ENCODE measurements at places on chromosomes 2 and 18. TPM values are rescaled to one million over a fixed set of nuclear protein-coding genes. Genes with fewer than 3 reads are reported as not detected.

Gene VSNL1
- not detected for total RNA-seq

Gene PLB1
- total RNA-seq = 19.2 TPM

Gene NMS
- not detected for total RNA-seq

Gene ATG9A
- total RNA-seq = 60.4 TPM

Gene LTBP1
- 584 TPM for total RNA-seq

DNA sequence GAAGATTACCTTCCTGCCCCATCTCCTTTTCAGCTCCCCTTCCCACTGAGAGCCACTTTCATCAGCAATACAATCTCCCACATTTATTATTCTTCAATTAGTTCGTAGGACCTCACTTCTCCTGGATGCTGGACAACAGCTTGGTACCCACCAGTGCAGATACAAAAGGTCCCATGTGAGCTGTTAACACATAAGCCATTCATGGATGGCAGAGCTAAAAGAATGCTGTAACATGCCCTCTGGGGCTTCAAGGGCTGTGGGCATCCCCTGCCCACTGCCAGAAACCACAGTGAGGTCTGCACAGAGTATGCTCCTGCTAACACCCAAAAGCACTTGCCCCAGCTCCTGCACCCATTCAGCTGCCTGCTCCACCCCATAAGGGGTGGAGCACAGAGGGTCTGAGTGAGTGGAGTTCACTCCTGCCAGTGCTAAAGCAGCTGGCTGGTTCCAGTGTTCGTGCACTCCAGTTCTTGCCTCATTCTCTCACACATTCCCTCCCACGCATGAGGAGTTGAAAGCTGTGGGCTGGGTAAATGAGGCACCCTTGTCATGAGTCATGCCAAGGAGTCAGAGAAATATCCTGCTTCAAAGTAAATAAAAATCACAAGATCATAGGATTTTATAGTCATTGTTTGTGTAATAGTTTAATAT is 305.9 kb upstream of the TMEFF2 start:
- no peaks in the 10 kb centered on the region for H3K36me3 ChIP-seq
- no peak for DNase-seq
- no peaks in the 10 kb centered on the region for H3K27me3 ChIP-seq

GRCh38 chr18:79563949-79564348 is 115.7 kb upstream of the CTDP1 start:
- no peaks in the 10 kb centered on the region for H3K36me3 ChIP-seq
- H3K4me3 ChIP-seq = no peak overlapping the region
- H3K27ac ChIP-seq = no peak overlapping the region
- no peak for DNase-seq
- H3K27me3 ChIP-seq = no peaks in the 10 kb centered on the region

DNA sequence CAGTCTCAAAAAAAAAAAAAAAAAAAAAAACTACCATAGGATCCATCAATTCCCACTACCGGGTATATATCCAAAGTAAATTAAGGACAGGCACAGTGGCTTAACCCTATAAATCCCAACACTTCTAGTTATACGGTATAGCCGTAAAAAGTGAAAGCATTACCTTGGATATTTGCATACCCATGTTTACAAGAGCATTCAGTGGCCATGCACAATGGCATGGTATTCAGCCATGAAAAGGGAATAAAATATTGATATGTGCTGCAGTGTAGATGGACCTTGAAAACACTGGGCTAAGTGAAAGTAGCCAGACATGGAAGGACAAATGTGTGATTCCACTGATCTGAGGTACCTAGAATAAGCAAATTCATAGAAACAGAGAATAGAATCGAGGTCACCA is 111.8 kb upstream of the CAB39 start:
- DNase-seq = no peak
- no peaks in the 10 kb centered on the region for H3K36me3 ChIP-seq
- no peaks in the 10 kb centered on the region for H3K27me3 ChIP-seq
- no peak overlapping the region for H3K4me3 ChIP-seq
- no peak overlapping the region for H3K27ac ChIP-seq
- no peaks in the 10 kb centered on the region for H3K4me1 ChIP-seq

DNA sequence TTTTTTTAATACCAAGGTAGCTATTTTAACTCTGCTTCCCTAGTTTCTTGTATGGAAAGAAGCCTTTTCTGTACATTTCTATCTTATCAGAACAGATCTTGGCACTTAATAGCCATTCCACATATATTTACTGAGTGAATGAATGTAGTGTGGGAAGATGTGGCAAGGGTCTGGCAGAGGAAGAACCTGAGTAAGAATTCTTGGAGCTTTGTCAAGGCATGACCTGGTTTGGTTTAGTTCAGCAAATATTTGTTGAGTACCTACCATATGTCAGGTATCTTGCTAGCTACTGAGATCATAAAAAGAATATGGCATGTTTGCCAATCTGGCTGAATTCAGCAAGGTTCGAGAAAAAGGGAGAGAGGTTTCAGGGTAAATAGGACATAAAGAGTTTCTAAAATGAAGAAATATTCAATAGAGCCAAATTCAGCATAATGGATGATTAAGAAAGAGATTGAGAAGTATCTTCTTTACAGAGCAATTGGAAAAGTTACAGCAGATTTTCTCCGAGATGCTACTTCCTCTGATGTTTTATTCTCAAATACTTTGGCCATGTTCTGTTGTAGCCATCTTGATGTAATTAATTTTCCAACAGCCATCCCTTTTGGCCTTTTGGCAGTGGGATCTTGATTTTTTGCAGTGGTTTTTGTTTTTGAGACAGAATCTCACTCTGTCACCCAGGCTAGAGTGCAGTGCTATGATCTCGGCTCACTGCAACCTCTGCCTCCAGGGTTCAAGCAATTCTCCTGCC is 21.7 kb upstream of the MEP1B start:
- no peak overlapping the region for H3K27ac ChIP-seq
- H3K27me3 ChIP-seq = no peaks in the 10 kb centered on the region
- DNase-seq = no peak
- H3K4me1 ChIP-seq = no peaks in the 10 kb centered on the region

DNA sequence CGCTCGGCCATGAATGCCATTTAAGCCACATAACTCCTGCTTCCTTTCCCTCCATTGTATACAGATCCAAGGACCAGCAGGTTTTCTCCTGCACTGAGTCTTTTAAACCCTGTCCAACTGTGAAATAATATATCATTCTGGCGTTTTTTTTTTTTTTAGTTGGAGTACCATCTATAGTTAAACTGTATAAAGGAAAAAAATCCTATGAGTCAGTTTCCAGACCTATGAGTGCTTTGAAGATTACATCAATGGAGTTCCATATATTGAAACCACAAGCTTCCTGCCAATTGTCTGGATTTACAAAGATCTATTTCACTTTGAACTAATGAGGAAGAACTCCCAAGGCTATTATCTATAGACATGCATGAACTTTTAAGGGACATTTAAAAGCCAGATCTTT is 2.4 kb upstream of the MALT1 start:
- DNase-seq = no peak
- no peak overlapping the region for H3K4me3 ChIP-seq
- no peaks in the 10 kb centered on the region for H3K27me3 ChIP-seq
- H3K27ac ChIP-seq = no peak overlapping the region

- H3K4me1 ChIP-seq = no peaks in the 10 kb centered on the region
- H3K27me3 ChIP-seq = no peaks in the 10 kb centered on the region
- H3K36me3 ChIP-seq = no peaks in the 10 kb centered on the region
- no peak overlapping the region for H3K27ac ChIP-seq
- DNase-seq = no peak
- H3K4me3 ChIP-seq = no peak overlapping the region
Observed at GRCh38 chr2:229660951-229661350, 53.4 kb downstream of the DNER start.

DNA sequence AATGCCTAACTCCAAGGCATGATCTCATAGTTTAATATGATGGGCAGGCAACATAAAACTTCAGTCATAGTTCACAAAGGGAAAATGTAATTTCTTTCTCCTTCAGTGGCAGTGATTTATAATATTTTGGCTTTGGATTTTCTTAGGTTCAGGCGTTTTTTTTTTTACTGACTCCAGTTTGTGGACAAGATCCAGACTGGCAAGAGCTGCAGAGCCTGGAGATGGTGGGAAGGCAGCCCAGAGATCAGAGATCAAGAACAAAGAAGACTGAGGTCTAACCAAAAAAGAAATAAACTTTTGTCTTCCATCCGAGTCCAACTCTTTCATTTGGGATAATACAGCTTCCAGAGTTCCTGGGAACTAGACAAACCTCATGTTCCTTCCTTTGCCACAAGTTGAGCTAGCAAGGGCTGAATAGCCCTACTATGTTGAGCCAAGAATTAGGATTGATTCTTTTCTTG is 215.3 kb upstream of the SETBP1 start:
- H3K27me3 ChIP-seq = no peaks in the 10 kb centered on the region
- H3K27ac ChIP-seq = no peak overlapping the region
- no peak for DNase-seq
- H3K4me1 ChIP-seq = peaks cover 10% of the 10 kb centered on the region
- H3K36me3 ChIP-seq = no peaks in the 10 kb centered on the region

- no peak overlapping the region for H3K27ac ChIP-seq
- no peaks in the 10 kb centered on the region for H3K27me3 ChIP-seq
- no peak for DNase-seq
- no peaks in the 10 kb centered on the region for H3K36me3 ChIP-seq
- no peaks in the 10 kb centered on the region for H3K4me1 ChIP-seq
Observed at GRCh38 chr2:9993488-9994165, 42.1 kb downstream of the GRHL1 start.

DNA sequence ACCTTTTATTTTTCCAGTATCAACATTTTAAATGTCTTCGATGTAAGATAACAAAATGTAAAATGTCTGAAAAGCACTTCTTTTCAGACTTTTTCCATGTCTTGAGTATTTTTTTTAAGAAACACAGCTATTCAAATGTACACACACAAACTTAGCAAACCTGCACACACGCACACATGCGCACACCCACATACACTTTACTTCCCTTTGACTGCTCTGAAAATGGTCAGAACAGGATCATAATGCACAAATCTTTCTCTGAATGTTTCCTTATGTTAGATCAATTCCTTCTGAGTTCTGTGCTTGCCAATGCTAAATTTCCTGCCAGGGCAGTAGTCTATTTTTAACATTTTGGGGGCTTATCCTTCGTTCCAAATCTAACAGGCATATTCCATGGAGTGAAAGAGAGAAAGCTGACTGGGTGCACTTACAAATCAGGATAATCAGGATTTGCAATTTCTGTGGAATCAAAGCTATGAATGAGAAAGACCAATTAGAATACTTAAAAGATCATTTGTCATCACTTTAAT is 136.3 kb downstream of the ZEB2 start:
- H3K27ac ChIP-seq = peak overlapping the region; percentile 3
- no peaks in the 10 kb centered on the region for H3K36me3 ChIP-seq
- peaks cover 42% of the 10 kb centered on the region for H3K4me1 ChIP-seq
- no peak overlapping the region for H3K4me3 ChIP-seq

GRCh38 chr2:65064728-65065552 is 8.7 kb downstream of the CEP68 start:
- H3K4me1 ChIP-seq = peaks cover 40% of the 10 kb centered on the region
- peak; percentile 64 for DNase-seq
- H3K27ac ChIP-seq = peak overlapping the region; percentile 62
- no peaks in the 10 kb centered on the region for H3K36me3 ChIP-seq
- peak overlapping the region; percentile 61 for H3K4me3 ChIP-seq

- H3K4me3 ChIP-seq = no peak overlapping the region
- DNase-seq = no peak
- H3K27ac ChIP-seq = peak overlapping the region; percentile 30
- peaks cover 5% of the 10 kb centered on the region for H3K4me1 ChIP-seq
- no peaks in the 10 kb centered on the region for H3K36me3 ChIP-seq
Observed at GRCh38 chr18:25517881-25518715, 166.1 kb upstream of the ZNF521 start.

DNA sequence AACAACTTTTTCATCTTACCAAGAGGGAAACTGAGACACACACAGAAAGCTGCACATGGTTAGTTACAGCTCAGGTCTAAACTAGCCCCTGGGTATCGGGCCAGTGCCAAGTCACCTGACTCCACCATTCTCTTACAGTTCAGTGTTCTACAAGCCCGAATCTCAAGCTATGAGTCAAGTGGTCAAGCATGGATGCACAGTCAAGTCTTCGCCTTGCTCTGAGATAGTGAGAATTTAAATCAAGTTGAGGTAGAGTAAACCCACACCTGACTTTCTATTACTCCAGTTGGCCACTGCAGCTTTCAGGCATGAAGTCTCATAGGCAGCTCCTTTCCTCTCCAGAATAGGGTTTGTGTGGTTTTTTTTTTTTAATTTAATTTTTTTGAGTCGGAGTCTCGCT is 34.5 kb upstream of the ARL5A start:
- DNase-seq = no peak
- H3K27ac ChIP-seq = no peak overlapping the region
- H3K4me3 ChIP-seq = no peak overlapping the region
- peaks cover 4% of the 10 kb centered on the region for H3K4me1 ChIP-seq
- H3K27me3 ChIP-seq = no peaks in the 10 kb centered on the region
- no peaks in the 10 kb centered on the region for H3K36me3 ChIP-seq

DNA sequence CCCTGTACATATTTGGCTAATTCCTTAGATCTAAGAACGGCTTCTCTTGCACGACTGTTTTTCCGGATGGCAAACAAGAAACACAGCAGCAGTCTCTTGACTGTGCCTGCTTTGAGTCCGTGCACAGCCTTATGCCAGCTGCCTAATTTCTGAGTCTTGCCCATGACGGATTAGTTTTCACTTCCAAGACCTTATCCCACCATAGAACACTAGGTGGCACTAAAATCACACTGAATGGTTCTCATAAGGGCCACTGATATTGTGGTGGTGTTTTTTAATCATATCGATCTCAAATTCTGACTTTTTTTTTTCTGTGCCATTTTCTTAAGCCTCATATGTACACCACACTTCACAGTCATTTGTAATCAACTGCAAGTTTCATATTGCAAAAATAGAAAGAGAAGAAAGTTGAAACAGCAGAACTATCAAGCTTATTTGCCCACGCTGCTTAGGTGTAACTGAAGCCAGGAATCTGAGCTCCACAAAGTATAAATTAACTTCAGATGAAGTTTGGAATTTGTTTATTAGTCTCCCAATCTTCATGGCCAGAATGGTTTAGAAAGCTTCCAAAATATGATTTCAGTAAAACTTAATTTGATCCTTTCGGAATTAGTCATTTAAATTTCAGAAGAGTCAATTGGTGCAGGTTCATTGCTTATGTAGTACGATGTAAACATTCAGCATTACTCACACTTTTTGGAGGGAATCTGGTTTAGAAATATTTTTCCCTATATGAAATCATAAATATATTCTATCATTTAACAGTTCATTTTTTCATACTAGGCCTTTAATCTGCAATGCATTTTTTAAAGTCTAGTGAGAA is 45.5 kb upstream of the SCN7A start:
- H3K4me3 ChIP-seq = no peak overlapping the region
- no peaks in the 10 kb centered on the region for H3K36me3 ChIP-seq
- H3K27me3 ChIP-seq = no peaks in the 10 kb centered on the region
- no peak for DNase-seq
- no peaks in the 10 kb centered on the region for H3K4me1 ChIP-seq
- H3K27ac ChIP-seq = no peak overlapping the region

Measured in thoracic aorta (tissue), 2 donors.